ENCODE measurements at places on chromosomes 6 and 20.

GRCh38 chr6:131733376-131734016 lies 22.7 kb upstream of the CTAGE9 start:
- peak; percentile 95 for DNase-seq

DNA sequence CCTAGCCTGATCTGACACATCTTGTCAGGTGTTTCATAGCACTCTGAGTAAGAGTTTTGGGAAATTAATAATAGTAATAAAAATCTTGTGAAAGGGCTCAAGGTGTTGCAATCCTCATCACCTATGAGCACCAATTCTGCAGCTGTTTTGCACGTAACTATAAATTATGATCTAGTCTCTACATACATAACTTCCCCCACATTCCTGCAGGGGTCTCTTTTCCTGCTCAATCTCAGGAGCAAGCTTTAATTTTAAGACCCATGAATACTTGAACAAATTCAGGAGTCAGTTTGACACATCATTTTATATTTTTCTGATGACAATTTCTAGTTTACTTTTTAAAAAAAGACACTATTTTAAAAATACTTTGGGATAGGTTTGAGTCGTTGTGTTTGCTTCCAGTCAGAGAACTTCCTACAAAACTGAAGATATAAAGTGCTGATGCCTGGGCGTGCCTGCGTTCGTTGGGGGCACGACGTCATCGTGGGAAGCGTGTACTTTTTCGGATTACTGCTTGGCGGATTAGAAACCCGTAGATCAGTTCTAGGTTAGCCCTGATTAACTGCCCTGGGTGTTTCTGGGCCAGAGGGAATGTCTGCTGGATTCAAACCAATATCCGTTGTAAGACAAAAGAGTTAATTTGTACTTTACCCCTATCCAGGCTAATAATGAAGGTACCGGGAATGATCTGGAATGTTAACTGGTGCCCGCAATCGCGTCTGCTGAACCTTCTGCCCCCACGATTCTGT lies 1.0 kb upstream of the E2F3 start:
- DNase-seq, result peak; percentile 12

DNA sequence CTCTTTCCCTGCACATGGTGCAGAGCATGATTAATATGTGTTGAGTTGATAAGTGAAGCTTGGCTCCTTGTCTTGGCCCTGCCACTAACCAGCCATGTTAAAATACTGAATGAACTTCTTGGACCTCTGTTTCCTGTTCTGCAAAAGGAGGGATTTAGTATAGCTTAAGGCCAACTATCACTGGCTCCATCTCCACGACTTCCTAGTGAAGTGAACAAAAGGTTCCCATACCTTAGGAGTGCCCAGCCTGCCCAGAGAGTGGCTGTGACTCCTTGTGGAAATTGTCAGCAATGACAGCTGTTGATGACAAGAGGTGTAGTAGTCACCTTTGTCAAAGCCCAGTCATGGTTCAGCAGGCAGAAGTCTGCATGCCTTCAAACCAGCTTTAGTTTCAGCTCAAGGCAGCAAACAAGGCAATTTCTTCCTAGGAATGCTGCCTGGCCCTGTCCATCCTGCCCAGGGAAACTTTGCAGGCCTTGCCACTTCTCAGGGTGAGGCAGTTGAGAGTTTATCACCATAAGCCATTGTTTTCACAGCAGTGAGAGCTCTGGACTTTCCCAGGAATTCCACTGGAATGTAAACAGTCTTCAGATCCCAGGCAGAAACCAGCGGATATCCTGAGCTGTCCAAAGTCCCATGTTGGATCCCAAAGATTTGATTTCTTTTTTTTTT lies 169.7 kb upstream of the TNFAIP3 start:
- peak; percentile 45 for DNase-seq

GRCh38 chr6:75993236-75994162 lies 79.0 kb downstream of the IMPG1 start:
- no peak for DNase-seq

- no peak for DNase-seq
Measured at GRCh38 chr20:51067792-51068191, 44.9 kb upstream of the KCNG1 start.

GRCh38 chr6:22925920-22926789 lies 356.8 kb downstream of the HDGFL1 start:
- no peak for DNase-seq

- no peak for DNase-seq
Measured at GRCh38 chr20:48527771-48528170, 300.0 kb downstream of the PREX1 start.

DNA sequence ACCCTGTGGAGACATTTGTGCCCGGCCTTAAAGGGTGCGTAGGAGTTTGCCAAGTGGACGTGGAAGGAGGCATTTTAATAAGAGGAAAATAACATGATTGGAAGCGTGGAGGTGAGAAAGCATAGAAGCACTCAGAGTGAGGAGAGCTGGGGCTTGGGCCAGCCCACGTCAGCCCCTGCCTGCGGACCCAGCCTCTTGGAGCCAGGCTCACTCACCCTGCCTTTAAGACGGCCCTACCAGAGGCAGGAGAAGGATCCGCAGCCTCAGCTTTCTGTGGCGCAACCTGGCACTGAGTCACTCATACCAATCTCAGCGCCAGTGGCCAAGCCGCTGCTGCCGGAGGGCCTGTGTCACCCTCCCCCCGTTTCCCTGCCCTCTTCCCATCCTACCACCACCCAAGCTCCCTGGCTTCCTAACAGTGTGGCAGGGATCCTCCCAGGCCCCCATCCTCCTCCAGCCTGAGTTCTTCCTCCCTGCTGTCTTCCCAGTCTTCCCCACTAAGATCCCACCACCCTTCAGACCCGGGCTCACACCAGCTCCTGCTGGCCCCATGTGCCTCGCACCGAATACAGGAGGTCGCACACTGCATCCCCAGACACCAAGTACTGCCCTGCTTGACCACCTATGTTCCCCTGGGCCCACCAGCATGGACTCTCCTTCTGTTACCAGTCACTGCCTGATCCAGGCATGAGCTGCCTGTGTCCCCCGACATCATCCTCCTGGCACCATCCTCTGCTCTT lies 285.2 kb downstream of the UST start:
- DNase-seq, result peak; percentile 93

DNA sequence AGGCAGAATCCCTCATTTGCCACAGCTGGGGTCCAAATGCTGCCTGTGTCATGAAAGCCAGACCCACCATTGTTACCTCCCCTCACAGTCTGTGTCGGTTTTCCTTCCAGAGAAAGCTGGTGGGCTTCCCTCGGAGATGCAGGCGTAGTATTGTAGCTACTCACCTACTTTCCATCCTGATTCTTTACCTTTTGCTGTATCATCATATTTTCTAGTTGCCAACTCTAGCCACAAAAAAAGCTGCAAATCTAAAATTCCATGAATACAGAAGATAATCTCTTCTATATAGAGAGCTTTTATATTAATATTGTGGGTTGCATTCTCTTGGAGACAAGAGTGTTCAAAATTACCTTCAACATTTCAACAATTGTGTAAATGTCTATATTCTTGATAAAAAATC lies 98.0 kb upstream of the LAMP5 start:
- no peak for DNase-seq

GRCh38 chr20:33566781-33567603 lies 77.1 kb downstream of the CBFA2T2 start:
- no peak for DNase-seq

DNA sequence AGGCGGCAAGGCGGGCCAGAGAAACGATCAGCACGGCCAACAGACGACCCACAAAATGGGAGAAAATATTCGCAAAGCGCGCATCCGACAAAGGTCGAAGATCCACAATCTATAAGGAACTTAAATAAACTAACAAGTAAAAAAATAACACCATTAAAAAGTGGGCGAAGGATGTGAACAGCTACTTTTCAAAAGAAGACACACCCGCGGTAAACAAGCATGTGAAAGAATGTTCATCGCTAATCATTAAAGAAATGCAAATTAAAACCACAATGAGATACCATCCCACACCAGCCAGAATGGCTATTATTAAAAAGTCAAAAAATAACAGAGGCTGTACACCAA lies 117.8 kb upstream of the SIRPA start:
- DNase-seq, result no peak

DNA sequence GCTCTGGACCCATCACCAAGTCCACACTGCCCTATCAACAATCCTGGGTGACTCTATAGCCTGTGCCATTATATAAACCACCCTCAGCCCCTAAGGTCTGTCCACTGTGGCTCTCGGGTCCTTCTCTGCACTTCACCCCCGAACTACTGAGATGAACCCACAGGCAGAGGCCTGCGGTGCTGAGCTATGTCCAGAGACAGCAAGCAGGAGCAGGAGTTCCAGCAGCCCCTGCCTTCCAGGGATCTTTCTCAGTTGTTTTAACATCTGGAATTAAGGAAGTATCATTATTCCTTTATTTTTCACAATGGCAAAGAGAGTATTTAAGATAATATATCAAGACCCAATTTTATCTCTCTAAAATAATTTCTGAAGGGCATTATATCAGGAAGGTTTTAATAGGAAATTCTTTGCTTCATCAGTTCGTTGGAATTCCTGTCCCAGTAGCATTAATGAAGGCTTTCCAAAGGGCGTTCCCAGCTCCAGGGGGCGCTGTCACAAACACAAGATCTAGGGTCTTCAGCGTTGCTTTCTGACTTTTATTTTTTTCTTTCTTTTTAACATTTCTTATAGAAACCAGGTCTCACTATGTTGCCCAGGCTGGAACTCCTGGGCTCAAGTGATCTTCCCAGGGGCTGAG lies 27.3 kb downstream of the RRBP1 start:
- DNase-seq, result peak; percentile 45

GRCh38 chr20:5722927-5723326 lies 27.3 kb upstream of the SHLD1 start:
- no peak for DNase-seq

- no peak for DNase-seq
Measured at GRCh38 chr6:90293319-90293953, 3.2 kb downstream of the BACH2 start.

DNA sequence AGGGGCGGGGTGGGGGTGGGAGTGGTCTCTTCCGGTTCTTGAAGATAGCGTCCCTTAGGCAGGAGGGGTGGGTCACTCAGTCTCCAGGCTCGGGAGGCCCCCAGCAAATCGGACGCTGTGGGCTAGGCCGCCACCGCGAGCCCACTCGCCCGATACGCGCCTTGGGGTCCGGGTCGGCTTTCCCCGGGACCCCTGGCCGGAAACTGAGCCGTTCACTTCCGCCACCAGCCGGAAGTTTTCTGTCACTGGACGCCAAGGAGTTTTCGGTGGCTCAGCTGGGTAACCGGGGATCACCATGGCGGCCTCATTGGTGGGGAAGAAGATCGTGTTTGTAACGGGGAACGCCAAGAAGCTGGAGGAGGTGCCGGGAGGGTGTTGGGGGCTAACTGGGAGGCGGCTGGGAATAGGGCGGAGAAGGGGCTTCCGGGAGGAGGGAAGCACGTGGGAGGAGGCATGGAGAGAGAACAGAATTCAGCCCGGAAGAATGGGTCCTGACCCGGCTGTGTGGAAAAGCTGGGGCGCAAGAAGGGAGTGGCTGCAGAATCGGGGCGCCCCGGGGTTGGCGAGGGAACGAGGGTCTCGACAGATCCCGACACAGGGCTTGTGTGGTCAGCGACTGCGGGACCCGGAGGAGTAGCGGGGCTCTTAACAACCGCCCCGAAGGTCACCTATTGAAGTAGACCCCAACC lies at the start of gene ITPA:
TSS of gene ITPA (plus strand) at position 242 of the 689 bp plus-strand sequence. CDS start at position 296, 54 bp downstream.
- DNase-seq, result peak; percentile 20

- no peak for DNase-seq
Measured at GRCh38 chr6:75931011-75931680, 141.3 kb downstream of the IMPG1 start.

DNA sequence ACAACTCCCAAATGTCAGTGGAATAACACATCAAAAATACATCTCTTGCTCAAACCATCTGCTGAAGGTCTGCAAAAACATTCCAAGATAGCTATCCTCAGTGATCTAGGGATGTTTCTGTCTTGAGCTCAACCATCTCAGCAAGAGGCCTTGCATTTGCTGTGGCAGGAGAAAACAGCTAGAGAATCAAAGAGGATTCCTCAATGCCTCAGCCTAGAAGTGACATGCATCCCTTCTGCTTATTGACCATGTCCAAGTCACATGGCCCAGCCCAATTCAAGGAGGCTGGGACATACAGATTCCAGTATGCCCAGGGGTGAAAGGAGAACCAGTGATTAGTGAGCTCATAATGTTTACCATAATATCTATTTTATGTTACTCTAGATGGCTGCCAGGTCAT lies 269.5 kb downstream of the PLCB1 start:
- peak; percentile 32 for DNase-seq

- no peak for DNase-seq
Measured at GRCh38 chr6:42251500-42251899, 33.8 kb upstream of the MRPS10 start.

DNA sequence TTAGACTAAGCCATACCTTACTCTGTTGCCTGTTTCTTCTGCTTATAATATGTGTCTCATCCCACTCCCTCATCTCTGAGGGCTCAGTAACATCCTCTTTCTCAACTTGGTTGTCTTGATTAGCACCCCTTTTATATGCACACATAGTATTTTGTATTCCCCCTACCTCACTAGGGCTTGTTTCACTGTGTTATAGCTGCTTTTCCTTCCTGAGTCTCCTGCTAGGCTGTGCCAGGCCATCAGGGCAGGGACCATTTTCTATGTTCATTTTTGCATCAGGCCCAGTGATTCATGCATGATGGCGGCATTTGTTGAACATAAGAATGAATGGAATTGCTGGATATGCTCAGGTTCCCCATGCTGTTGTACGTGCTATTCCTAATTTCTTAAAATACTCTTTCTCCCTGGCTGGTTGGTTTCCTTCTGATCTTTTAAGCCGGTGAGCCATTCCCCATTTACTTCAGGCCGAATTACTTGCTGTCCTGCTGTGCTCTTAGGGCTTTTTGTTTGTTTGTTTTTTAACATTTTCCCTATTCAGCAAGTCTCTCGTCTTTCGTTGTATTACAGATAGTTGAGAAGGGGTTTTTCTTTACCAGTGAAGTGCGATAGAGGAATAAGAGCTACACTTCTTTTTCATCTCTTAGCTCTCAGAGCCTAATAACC lies 183.2 kb downstream of the CARMIL1 start:
- no peak for DNase-seq

GRCh38 chr6:84002226-84002625 lies 31.3 kb upstream of the MRAP2 start:
- no peak for DNase-seq

DNA sequence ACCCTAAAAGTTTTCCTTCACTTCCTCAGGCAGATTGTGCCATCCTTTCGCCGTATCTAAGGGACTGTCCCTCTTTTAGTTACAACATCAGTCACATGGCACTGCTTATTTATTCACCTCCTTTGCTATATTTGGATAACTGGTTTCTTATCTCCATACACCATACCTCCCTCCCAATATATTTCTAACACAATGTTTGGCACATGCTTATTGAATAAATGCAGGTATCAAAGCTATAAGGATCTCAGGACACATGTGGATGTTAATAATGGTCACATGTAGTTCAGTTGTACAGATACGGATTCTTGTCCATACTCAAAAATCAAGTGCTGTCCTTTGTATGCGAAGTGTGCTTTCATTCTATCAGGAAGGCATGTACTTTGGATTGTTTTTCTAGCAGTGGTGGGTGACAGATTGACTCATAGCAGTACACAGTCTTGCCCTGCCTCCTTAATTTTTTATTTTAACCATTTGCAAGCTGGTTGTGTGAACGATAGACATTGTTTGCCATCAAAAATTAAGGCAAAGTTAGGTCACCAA lies 407.1 kb upstream of the RUNX2 start:
- DNase-seq, result peak; percentile 36

GRCh38 chr6:155067956-155068615 lies 73.0 kb downstream of the TIAM2 start:
- no peak for DNase-seq
